ENCODE measurements at places on chromosomes 12 and 14.

- no peak for DNase-seq
Measured at GRCh38 chr14:24013654-24014514, 25.2 kb downstream of the DHRS4L2 start.

DNA sequence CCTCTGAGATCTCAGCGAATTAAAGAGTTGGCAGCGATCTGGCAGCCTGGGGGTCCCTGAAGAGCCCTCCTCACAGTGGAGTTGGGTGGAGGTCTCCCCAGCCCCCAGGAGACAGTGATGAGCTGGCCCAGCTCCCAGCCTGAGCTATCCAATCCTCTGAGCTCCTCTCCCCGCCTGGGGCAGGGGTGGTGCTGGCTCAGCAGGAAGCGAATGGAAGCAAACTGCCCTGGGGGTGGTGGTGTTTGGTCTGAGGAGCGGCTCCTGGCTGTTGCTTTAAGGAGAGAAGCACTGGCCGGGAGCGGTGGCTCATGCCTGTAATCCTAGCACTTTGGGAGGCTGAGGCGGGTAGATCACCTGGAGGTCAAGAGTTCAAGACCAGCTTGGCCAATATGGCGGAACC is 19.5 kb upstream of the MEG3 start:
- no peak for DNase-seq

DNA sequence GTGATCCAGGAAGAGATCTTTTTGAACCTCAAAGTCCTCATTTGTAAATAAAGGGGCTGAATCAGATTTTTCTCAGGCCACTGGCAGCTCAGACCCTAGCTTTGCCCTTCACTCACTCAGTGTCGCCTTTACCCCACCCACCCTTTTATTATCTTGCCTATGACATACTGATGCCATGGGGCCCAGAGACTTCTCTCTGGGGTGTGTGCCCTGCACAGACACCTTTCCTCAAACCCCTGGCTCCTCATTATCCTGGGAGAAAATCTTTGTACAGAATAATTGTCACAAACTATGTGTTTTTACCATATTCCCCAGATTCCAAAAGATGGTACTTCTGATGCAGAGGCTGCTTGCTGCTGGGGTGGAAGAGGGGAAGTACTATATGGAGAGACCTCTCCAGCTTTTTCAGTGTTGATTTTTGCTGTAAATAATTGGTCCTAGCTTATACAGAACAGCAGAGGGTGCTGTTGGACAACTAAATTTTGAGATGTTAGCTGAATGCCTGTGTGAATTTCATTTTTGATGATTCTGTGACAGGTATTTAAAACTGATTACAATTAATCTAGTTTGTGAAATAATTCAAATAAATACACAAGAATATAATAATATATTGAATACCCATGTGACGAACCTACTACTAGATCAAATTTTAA is 53.9 kb upstream of the DCD start:
- DNase-seq: no peak

DNA sequence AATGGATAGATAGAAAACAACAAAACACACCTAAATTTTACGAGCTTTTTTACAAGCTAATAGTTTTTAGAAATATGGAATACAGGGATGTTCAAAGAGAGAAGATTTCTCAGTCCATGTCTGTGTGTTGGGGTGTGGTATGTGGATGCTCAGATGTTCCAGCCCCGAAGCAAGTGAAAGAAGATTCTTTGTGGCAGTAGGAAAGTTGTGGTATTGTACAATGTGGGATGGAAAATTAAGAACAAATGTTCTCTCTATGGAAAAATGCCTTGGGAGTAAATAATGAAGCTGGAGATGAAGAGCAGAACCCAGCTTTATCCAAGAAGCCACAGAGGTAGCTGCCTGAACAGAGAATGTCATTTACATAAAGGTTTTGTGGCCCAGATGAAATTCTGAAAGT is 150.3 kb upstream of the PRKD1 start:
- no peak for DNase-seq

GRCh38 chr14:38056270-38056669 is 151.4 kb upstream of the SSTR1 start:
- DNase-seq: no peak

DNA sequence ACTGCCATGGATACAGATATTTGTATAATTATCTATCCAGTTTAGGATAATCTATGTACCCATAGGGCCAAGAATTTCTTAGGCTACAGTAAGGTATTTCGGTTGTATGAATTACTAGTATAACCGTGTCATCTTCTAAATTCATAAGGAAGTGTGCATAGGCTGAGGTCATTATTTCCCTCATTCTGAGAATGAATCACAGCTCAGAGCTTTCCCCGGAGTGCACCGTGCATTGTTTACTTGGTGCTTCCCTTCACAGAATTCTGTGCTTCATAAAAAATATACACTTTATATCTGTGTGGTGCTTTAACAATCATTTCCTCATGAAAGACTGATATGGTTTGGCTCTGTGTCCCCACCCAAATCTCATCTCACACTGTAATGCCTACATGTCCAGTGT is 514.1 kb downstream of the ETNK1 start:
- DNase-seq: no peak

DNA sequence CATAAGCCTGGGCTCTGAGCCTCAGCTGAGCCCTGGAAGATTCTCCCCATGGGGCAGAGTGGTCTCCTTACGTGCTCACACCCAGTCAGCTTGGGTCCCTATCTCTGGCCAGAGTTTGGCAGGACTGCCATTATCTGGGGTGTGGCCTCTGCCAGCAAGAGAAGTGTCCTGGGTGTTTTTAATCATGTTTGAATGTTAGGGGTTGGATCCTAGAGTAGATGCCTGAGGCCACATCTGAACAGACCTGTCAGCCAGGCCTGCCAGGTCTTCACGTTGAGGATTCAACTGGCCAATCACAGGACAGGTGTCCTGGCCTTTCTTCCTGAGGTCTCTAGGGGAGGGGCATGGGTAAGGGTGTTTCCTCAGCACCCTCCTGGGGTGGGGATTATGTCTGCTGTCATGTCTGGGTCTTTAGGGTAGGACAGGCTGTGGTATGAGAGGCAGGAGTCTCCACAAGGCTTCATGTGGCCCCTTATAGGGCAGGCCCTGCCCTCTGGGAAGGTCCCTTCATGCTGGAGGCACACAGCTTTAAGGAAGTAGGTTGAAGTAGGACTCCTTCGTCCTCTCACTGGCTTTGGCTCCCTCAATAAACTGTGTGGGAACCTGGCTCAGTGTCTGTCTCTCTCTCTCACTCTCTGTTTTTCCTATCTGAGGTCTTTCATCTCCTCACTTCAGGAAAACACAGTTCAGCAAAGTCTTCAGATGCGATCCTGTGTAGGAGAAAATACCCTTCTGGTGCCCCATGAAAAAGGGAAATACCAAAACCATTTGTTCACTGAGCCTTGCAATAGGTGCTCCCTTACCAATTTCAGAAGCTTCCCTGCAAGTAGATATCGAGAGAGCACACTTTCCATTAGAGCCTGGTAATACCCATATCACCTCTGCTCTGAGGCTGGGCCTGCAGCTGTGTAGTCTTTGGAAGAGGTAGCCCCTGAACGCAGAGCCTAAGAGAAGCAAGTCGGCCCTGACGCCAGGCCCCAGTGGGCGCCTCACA is 6.7 kb upstream of the FITM1 start:
- no peak for DNase-seq

- no peak for DNase-seq
Measured at GRCh38 chr14:68694516-68695235, 98.2 kb downstream of the ZFP36L1 start.

DNA sequence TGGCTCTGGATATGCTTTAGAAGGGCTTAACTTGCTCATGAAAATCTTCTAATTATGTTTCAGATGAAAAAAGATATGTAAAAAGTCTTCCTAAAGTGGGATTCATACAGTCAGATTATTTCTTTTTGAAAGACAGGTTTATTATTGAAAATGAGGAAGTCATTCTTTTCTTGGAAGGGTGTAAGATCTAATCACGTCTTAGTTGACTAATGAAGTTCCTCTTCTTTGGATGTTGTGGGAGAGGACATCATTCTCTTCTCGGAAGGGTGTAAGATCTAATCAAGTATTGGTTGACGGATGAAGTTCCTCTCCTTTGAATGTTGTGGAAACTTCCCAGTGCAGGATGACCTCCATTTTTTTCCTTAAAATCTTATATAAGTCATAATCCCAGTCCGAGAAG is 74.9 kb downstream of the ALG10 start:
- DNase-seq: no peak

DNA sequence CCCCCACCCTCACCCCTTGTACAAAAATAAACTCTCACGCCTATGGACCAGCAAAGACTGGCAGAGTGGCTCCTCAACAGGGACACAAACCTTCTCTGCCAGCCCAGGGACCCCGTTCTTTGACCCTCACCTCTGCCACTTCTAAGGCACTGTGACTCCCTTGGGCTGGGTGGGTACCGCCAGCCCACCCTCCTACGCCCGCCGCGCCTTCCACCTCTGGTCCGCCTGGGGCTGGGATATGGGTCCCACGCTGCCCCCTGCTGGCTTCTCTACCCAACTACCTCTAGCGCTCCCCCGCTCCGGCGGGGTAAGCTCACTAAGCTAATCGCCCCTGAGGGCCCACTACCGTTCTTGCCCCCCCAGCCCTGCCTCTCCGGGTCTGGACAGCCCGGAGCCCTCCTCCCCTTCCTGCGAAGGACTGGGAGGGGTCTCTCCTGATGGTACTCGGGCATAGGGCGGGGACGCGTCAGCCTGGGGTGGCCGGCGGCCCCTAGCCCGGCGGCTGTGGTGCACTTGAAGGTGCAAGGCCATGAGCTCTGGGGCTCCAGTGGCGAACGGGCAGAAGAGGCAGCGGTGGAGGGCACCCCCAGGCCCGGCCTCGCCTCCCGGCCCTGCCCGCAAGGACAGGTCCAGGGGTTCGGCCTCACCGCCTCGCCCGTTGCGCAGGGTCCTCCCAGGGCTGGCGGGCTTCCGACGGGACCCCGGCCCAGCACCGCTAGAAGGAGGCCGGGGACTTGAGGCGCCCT is 8.1 kb downstream of the ZNF219 start:
- peak; percentile 17 for DNase-seq

GRCh38 chr12:81835783-81836182 is 76.6 kb upstream of the PPFIA2 start:
- DNase-seq: no peak

DNA sequence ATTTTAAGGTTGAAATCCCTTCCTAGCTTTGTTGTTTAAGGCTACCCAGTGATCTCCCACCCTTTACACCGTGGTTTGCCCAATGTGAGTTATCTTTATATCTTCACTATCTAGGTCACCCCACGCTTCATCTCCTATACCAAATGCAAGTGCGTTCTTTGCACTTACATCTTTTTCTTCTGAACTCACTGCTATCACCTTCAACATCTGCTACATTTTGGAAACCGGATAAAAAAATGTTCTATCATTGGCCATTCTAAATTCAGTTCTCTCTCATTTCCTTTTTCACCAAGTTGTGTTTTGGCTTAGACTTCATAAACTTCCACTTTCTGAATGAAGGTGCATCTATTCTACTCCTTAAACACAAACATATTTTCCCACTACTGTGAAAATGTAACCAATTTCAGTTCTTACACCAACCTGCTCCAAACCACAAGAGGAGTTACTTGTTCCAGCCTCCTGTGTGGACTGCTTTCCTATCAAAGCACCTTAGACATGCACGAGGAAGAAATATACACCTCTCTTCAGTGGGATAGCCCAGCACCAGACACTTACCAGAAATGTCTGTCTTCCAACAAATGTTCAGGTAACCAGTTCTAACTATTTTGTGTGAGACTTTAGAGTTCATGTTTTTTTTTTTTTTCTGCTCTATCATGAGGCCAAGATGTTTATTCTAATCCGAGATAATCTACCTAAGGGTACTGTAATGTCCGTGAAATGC is 21.9 kb downstream of the CLEC9A start:
- no peak for DNase-seq

- no peak for DNase-seq
Measured at GRCh38 chr12:13227191-13227590, 30.7 kb downstream of the EMP1 start.

DNA sequence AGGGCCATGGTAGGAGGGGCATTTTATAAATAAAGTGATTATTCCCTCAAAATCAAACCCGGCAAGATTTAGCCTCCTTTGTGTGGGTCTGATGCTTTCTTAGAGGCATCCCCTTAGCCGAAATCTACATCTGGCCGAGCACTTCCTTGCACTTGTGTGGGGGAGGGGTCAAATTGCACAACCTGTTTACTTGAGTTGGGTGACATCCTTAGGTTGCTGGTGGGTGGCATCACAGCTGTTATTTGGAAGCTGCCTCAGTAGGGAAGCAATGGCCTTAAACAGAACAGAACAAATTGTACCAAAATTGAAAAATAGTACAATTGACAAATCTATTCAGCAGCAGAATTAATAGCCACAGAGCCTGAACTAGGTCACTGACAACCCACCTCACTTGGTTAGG is 546.1 kb downstream of the SNAPC1 start:
- no peak for DNase-seq

- no peak for DNase-seq
Measured at GRCh38 chr12:131229426-131230339, 276.0 kb downstream of the ADGRD1 start.

GRCh38 chr14:71783786-71784185 is 148.4 kb upstream of the RGS6 start:
- no peak for DNase-seq

GRCh38 chr12:116538076-116538591 is 21.0 kb upstream of the MAP1LC3B2 start:
- no peak for DNase-seq

GRCh38 chr12:98213556-98213955 is 301.8 kb upstream of the TMPO start:
- no peak for DNase-seq

DNA sequence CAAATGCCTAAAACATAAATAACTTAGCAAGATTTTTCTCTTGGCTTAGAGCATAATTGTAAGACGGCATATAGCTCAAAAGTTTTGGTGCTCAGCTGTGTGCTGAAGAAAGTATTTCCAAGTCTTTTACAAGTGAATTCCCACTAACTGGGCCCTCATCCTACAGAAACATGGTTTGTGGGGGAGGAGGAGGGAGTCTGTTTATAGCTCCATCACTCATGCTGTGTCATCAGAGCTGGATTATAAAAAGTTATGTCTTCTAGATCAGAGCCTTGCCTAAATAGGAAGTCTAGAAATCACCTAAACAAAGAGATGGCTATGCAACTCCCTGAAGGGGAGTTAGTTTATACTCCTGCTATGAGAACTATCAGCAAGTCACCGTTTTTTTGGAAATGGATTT is 65.9 kb upstream of the OTOGL start:
- no peak for DNase-seq

DNA sequence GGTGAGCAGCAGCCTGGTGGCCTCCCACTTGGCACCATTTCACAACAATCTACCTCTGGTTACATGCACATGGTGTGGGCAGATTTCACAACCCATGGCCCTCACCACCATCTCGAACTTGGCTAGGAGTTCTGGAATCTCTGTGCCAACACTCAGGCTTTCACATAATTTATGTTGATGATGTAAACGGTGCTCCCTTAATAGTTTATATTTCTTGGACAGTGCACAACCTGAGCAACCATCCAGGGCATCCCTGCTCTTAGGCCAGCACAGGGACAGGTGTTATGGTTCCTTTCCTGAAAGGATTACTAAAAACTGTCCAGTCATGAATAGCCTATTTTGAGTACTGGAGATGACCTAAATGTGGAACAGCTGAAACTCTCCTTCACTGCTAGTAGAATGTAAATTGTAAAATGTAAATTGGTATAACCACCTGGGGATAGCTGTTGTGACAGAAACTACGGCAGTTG is 28.6 kb downstream of the ABCB9 start:
- no peak for DNase-seq

- no peak for DNase-seq
Measured at GRCh38 chr12:27333403-27334009, 870 bp downstream of the BMAL2 start.

GRCh38 chr12:109163167-109163566 is 46.8 kb downstream of the ACACB start:
- DNase-seq: no peak

- DNase-seq: no peak
Measured at GRCh38 chr12:3091382-3092241, 14.4 kb downstream of the TSPAN9 start.
